ENCODE measurements at places on chromosomes 7 and 10.

DNA sequence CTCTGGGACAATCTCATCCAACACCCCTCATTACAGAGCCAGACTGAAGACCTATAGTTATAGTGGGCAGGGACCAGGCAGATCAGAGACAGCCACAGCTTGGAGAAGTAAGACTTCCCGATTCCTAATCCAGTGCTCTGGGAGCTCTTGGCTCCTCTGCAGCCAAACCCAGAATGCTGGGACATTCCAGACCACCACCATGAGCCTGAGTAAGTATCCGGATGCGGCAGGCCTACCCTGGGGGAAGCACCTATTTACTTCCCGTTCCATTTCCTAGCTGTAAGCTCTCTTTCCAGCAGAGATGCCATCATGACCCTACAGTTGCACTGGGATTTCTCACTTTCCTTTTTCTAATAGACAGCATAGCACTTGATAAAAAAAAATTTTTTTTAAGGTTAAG lies 16.4 kb downstream of the HIP1 start:
- DNase-seq, result no peak

- DNase-seq, result no peak
Observed at GRCh38 chr10:114681542-114681941, 23.5 kb upstream of the ABLIM1 start.

- no peak for DNase-seq
Observed at GRCh38 chr7:81692146-81692905, 77.5 kb downstream of the HGF start.

DNA sequence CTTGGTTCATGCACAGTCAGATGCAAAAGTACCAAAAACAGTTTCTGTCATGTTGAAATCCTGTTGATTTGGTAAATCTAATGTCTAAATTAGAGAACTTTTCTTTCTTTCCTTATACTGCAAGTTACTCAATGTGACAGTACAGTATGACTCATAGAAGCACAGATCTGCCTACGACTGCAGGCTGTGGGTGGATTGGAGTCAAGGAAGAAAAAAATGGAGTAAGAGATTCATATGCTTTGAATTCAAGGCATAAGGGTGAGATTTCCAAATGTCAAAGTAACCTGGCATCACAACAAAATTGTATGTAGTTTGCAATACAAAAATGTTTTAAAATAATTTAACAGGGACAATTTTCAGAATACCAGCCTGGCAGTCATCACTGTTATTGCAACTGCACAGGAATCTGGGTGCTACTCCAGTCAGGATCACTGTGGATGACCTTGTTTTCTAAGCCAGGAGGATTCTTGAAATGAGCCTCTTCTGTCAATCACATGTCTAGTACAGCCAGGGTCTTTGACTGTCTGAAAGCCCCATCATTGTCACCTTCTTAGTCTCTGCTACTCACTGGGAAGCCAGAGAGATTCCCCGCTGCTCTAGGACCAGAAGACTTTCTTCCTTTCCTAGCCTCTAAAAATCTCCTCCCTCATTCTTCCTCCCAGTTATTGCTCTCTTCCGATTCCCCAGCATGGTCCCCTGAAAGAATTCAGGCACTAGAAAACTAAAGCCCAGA lies 83.6 kb downstream of the CD36 start:
- DNase-seq, result peak; percentile 70

DNA sequence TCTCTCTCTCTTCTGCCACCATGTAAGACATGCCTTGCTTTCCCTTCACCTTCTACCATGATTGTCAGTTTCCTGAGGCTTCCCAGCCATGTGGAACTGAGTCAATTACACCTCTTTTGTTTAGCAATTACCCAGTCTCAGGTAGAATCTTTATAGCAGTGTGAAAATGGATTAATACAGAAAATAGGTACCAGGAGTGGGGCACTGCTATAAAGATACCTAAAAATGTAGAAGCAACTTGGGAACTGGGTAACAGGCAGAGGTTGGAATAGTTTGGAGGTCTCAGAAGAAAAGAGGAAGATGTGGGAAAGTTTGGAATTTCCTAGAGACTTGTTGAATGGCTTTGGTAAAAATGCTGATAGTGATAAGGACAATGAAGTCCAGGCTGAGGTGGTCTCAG lies 15.6 kb downstream of the GALNTL5 start:
- no peak for DNase-seq

- DNase-seq, result no peak
Observed at GRCh38 chr10:43093423-43094076, 16.7 kb downstream of the RET start.

- DNase-seq, result no peak
Observed at GRCh38 chr7:26329520-26330255, 38.0 kb downstream of the SNX10 start.

GRCh38 chr7:43781726-43782607 lies 23.5 kb downstream of the BLVRA start:
- peak; percentile 6 for DNase-seq

DNA sequence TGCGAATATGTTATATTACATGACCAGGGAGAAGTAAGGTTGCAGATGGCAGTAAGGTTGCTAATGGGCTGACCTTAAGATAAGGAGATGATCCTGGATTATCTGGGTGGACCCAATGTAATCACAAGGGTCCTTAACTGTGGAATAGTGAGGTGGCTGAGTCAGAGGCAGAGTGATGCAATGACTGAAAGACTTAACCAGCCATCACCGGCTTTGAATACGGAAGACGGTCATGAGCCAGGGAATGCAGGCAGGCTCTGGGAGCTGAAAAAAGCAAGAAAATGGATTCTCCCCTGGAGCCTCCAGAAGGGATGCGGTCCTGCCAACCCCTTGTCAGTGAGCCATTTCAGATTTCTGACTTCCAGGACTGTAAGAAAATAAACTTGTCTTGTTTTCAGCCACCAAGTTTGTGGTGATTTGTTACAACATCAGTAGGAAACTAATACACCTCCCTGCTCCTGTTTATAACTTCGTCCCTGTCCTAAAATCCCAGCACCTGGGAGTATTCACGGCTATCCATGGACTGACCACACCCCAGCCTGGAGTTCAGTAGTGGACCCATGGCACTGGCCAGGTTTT lies 4.6 kb upstream of the C10orf95 start:
- peak; percentile 22 for DNase-seq

GRCh38 chr7:79175374-79175773 lies 278.1 kb downstream of the MAGI2 start:
- DNase-seq, result no peak

GRCh38 chr10:3658766-3659165 lies 126.2 kb downstream of the KLF6 start:
- no peak for DNase-seq

- DNase-seq, result no peak
Observed at GRCh38 chr7:133678137-133678814, 425.4 kb downstream of the EXOC4 start.

- no peak for DNase-seq
Observed at GRCh38 chr7:157072361-157072760, 61.9 kb upstream of the MNX1 start.

DNA sequence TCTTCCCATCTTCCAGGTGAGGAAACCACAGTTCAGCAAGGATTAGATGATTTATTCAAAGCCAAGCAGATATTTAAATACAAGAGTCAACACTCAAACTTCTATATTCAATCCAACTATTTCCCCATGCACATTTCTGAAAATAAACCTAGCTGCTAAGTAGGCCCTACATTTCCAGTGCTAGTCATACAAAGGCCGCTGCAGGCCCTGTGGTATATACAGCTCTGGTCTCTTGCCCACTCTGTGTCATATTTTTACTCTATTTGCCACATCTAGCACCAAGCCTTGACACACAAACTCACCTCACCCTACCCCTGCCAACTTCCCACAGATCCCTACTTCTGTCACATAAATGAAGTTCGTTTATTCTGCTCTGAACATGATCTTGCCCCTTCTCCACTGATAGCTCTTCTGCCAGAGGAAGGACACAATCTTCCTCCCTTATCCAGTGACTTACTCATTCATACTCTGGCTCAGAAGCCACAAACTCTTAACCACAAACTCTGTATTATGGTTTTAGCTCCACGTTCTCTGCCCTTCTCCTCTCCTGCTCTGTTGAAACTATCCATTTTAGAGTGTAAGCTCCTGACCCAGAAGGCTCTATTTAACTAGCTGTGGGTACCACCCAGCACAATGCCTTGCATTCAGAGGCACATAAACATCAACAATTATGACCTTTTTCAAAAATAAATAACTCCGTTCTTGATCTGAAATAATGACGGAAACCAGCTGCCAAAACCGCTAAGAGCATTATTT lies 180.7 kb downstream of the CPEB3 start:
- no peak for DNase-seq

DNA sequence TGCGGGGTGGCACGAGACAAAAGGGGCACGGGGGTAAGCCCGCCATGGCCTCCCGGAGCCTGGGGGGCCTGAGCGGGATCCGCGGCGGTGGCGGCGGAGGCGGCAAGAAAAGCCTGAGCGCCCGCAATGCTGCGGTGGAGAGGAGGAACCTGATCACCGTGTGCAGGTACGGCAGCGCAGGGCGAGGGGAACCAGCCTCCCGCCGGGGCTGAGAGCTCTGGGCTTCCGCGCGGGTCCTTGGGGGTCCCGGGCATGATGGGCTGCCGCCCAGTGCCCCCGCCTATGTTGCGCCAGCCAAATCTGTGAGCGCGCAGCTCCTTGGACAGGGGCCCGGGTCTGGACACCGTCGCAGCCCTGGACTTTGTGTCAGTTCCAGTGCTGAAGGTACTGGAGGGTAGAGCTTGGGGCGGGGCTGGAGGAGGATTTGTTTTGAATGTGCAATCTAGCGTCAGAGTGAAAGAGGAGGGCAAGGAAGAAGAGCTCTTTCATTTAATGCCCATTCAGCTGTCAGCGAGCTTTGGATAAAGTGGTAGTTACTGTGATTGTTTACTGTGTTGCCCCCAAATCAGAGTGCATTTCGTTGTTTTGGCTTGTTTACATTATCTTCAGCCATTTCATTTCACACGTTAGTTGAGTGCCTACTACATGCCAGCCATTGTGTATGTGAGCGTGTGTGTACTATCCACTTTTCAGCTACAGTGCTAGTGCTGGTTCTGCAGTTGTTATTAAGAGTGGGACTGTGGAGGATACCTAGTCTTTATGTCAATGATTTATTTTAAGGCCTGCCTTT lies 777 bp downstream of the RUNDC3B start:
- DNase-seq, result peak; percentile 73

DNA sequence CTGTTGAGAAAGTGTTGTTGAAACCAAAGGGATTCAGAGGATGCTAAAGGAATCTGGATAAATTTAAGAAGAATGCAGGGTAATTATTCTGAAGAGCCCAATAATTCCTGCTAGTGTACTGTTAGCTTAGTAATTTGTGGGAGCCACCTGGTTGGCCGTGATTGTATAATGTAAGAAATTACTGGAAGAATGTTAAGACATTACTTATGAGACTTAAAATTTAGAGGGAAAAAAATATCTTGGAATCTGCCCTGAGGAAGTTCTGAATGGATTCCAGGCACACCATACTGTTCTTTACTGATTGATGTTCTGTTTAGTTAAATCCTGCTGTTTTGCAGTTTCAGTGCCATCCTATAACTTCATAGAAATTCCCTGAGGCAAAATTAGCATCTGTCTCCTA lies 155.0 kb upstream of the RHOBTB1 start:
- no peak for DNase-seq

- DNase-seq, result peak; percentile 86
Observed at GRCh38 chr7:13017333-13017857, 330.0 kb downstream of the ARL4A start.

DNA sequence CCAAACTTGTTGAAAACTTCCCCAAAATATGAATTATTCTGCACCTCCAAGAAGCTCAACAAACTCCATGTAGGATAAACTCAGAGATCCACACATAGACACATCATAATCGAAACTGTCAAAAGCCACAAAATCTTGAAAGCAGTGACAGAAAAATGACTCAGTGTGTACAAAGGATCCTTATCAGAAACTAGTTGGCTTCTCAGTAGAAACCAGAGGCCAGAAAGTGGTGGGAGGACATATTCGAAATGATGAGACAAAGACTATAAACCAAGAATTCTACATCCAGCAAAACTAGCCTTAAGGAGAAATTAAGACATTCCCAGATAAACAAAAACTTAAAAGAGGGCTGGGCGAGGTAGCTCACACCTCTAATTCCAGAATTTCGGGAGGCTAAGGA lies 38.5 kb downstream of the MCMBP start:
- DNase-seq, result no peak

DNA sequence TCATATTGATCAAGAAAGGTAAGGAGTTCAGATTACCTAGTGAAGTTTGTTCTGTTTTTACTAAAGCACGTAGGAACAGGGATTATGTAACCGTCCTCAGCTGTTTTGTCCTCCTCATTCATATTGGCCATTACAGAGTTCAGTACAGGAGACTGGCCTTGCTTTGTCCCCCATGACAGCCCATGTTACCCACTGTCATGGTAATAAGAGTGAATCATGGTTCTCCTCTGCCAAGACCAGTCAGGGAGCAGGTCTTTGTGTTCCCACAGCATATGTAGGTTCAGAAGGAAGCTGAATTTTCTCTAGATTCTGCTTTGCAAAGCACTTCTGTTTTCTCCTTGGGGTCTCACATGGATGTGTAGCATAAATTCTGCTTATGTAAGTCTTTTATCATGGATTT lies 106.2 kb upstream of the GPR141 start:
- no peak for DNase-seq

- DNase-seq, result no peak
Observed at GRCh38 chr7:118288098-118288497, 63.6 kb downstream of the ANKRD7 start.

DNA sequence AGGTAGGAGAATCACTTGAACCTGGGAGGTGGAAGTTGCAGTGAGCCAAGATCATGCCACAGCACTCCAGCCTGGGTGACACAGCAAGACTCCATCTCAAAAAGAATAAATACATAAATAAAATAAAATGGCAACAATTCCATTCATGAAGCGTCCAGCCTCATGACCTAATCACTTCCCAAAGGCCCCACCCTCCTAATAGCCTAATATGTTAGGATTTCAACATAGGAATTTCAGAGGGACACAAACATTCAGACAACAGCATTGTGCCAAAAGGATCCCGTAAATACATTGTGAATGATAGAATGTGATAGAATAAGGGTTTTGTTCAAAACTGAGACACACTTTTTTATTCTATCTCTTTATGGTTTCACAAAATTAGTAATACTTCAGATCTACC lies 90.3 kb downstream of the FAM107B start:
- no peak for DNase-seq

DNA sequence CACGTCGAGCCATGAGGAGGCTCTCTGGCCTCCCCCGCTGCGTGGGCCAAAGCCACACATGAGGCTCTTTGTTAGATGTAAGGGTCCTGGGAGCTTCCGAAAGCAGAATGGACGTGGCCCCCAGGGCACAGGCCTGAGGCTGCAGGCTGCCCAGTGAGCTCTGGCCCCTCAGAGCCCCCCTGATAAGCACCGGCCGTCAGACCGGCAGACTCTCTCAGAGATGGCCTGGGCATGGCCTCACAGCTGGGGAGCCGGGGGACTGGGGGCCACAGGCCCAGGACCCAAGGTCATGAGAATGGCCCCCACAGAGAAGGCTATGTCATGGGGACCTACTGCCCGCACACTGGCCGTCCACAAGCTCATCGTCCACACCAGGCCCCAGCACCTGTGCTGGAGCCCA lies 31.7 kb upstream of the ADGRA1 start:
- no peak for DNase-seq

DNA sequence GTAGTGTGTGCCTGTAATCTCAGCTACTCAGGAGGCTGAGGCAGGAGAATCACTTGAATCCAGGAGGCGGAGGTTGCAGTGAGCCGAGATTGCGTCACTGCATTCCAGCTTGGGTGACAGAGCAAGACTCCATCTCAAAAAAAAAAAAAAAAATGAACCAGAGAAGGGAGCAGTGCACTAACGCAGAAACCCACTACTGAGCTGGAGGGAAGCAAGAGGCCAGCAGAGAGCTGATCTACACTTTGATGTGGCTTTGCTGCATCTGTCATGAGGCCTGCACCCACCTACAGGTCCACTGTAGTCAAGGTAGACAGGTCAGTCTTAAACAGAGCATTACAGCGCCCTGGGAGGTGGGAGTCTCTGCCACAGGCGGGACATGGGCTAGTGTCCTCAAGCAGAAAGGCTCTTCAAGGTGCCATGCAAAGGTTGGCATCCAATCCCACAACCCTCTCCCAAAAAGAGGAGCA lies 30.0 kb downstream of the MAT1A start:
- DNase-seq, result no peak
